ENCODE measurements at places on chromosomes 11 and 22. TPM values are rescaled to one million over a fixed set of nuclear protein-coding genes. Genes with fewer than 3 reads are reported as not detected.

Gene SPCS2
- 229 TPM for total RNA-seq

DNA sequence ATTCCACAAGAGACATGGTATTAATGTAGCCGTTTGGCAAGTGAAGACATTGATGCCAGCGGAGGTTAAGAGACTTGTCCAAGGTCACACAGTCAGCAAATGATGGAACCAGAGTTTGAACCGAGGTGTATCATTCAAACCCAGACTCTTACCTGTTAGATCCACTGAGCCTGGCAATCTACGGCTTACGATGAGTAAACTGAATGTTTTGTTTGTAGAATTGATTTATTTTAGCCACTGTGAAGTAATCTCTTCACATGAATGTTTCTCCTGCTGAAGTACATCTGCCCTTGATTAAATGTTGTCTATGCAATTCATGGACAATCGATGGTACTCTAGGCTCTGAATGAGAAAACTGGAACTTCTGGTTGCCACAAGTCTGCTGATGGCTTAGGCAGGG, 155.5 kb upstream of the NAV2 start:
- no peak for DNase-seq

DNA sequence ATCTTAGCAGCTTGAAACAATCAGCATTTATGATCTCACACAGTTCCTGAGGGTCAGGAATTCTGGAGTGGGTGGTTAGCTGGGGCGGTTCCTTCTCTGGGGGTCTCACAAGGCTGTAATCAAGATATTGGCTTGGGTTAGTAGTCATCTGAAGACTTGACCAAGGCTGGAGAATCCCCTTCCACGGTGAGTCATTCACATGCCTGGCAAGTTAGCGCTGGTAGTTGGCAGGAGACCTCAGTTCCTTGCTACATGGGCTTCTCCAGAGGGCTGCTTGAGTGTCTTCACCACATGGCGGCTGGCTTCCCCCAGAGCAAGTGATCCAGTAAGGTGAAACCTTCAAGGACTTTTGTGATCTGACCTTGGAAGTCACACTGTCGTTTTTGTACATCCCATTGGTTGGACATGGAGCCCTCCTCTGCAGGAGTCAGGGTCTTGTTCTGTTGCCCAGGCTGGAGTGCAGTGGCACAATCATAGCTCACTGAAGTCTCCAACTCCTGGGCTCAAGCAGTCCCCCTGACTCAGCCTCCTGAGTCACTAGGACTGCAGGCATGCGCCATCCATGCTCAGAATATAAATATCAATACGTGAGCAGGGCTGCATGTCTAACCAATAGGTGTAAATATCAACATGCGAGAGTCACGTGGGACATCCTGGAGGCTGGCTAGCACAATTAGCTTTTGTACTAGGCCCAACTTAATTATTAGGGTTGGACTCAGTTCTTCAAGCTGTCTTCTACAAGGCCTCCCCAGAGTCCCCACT, 7.2 kb upstream of the NIPSNAP1 start:
- DNase-seq = peak; percentile 15

- no peak for DNase-seq
Observed at GRCh38 chr11:17782145-17782544, 47.6 kb downstream of the KCNC1 start.

DNA sequence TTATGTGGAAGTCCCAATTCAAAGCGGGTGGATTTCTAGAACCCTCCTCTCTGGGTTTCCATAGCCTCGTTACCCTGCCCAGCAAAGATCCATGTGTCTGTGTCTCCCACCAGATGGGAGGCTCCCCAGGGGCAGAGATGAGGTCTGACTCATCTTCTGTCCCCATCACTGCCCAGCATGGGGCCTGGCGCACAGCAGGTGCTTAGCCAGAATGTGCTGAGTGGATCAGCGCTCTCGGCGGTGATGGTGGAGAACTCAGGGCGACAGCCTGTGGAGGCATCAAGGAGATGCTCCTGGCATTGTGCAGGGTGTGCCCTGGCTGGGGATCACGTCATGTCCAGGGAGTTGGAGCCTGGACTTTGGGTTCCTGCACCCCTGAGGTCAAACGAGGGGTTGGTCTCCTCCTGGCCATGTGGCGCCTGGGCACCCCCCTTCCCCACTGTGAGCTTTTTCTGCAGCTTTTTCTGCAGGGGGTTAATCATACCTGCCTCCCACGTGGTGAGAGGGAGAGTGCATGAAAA, 46.1 kb upstream of the RFPL3 start:
- no peak for DNase-seq

DNA sequence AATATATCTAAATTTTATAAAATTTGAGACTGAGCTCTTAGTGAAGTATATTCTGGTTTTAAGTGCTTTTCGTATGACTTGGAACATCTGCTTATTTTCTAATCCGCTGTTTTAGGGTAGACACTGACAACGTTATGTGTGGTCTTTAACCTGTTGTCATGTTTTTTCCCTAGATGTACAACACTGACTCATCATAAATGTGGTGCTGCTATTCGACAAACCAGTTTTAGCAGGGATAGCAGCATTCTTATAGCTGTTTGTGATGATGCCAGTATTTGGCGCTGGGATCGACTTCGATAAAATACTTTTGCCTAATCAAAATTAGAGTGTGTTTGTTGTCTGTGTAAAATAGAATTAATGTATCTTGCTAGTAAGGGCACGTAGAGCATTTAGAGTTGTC, 23.8 kb upstream of the HIKESHI start:
- DNase-seq = no peak

Gene C11orf42
- not detected for total RNA-seq

- no peak for DNase-seq
Observed at GRCh38 chr11:3995949-3996554, 98.5 kb upstream of the RRM1 start.

Gene TYR
- total RNA-seq = not detected

GRCh38 chr11:70110538-70111055, 32.5 kb downstream of the ANO1 start:
- no peak for DNase-seq

Gene ZNF70
- 10.7 TPM for total RNA-seq

DNA sequence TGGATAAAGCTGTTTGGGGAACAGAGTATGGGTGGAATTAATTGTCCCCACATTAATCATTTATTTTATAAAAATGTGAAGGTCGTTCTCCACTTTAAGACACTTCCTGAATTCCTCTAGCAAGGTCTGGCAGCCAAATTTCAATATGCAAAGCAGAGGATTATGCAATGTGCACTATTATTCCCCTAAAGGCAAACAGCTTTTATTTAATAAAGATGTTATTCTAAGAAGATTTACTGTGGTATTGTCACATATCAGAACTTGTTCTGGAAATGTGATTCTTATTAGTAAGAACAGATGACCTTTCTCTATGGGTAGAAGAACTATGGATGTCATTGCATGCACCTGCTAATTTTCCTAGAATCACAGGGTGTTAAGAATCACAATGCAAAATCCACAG, 1128.8 kb upstream of the CCDC90B start:
- no peak for DNase-seq

DNA sequence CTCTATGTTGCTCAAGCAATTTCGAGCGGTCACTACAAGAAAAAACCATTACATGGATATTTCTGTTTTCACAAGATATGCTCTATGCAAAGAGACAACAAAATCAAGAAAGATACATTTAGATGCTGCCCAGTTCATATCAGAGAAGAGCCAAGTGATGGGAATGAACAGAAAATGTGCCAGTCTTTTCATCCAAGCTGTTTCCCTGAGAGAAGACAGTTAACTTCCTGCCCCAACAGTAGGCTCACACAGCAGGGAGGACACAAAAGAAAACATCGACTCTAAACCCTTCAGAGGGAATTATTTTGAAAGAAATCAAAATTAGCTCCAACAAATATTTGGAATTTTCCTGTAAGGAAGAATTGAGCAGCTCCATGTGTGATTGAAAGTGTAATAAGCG, 11.6 kb downstream of the JAML start:
- no peak for DNase-seq

- DNase-seq = no peak
Observed at GRCh38 chr22:49781289-49781782, 46.3 kb downstream of the BRD1 start.

- no peak for DNase-seq
Observed at GRCh38 chr22:35850831-35851230, 133.2 kb downstream of the APOL5 start.

- DNase-seq = no peak
Observed at GRCh38 chr22:29187831-29188230, 17.9 kb upstream of the EMID1 start.

DNA sequence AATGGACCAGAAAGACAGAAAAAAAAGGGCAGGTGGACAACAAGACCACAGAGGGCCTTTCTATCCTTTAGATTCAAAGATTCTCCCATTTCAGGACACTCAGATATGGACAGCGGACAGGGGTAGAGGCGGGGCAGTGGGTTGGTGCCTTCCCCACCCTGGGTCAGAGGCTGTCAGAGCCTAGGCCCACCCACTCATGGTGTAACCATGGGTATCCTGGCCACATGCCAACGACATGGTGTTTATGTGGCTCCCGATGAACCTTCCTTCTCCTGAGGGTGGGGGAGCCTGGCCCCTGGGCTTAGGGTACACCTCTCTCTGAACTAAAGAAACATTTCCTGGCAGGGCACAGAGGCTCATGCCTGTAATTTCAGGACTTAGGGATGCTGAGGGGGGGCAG, 14.3 kb upstream of the P2RY2 start:
- DNase-seq = no peak

DNA sequence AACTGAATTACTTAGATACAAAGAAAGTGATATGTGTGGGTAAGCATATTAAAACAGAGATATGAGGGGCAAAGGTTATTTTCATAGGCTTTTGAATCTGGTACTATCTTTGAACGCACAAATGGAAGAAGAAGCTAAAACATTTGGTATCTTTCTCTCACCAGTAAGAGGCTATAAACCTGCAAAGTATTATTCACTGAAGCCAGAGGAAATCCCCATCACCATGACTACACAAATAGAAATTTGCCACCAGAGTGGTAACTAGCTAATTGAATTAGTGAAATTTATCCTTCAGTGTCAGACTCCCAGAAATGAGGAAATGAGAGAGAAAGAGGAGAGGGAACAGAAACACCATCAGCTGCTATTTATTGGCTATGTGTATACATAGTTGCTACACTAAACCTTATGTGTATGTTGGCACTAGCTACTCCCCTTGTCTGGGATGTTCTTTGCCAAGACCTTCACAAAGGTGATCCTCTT, 503.4 kb downstream of the DLG2 start:
- no peak for DNase-seq

DNA sequence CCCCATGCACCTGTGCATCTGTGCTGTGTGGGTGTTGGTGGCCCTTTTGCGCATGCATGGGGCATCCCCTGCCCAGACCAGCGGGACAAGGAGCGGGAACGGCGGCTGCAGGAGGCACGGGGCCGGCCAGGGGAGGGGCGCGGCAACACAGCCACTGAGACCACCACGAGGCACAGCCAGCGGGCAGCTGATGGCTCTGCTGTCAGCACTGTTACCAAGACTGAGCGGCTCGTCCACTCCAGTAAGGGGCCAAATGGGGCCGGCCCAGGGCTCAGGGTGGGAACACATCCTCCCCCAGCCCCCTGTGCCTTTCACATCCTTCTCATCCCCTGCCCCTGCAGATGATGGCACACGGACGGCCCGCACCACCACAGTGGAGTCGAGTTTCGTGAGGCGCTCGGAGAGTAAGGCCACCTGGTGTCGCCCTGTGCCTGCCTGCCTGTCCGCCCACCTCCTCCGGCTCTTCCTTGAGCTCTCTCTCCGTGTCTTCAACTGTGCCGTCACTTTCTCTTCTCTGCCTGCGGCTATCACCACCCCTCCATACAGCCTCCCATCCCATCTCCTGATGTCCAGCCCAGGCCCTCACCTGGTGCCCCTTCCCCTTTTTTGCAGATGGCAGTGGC, 10.6 kb downstream of the SELENOM start:
- no peak for DNase-seq
